Activated naive CD4-positive, alpha-beta T cell treated with anti-CD3 and anti-CD28 coated beads for 36 hours (primary cell): ENCODE measurements at places on chromosomes 1 and 21.

GRCh38 chr1:209207126-209207700 lies 376.3 kb upstream of the CAMK1G start:
- DNase-seq = no peak

DNA sequence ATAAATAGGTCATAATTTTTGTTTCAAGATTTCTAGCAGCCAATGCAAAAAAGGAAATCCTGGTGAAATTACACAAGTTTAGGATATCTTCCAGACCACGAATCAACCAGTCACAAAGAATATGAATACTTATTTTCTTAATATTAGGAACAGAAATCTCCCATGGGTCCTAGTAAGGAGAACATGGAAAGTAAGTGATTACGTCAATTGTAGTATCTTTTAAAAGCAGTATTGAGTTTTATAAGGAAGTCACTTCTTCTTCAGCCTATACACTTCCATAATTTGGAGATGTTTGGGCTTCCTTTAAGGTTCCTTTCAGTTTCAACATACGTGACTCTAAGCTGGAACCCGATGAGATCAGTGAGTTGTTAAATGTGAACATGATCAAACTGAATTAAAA lies 534.5 kb downstream of the USP25 start:
- DNase-seq = no peak

GRCh38 chr1:62800825-62801306 lies 16.9 kb downstream of the ATG4C start:
- DNase-seq = no peak

- no peak for DNase-seq
These were observed 121.3 kb upstream of the HOOK1 start for GRCh38 chr1:59693406-59693805.

GRCh38 chr1:76121850-76122249 lies 47.3 kb downstream of the ST6GALNAC3 start:
- no peak for DNase-seq

DNA sequence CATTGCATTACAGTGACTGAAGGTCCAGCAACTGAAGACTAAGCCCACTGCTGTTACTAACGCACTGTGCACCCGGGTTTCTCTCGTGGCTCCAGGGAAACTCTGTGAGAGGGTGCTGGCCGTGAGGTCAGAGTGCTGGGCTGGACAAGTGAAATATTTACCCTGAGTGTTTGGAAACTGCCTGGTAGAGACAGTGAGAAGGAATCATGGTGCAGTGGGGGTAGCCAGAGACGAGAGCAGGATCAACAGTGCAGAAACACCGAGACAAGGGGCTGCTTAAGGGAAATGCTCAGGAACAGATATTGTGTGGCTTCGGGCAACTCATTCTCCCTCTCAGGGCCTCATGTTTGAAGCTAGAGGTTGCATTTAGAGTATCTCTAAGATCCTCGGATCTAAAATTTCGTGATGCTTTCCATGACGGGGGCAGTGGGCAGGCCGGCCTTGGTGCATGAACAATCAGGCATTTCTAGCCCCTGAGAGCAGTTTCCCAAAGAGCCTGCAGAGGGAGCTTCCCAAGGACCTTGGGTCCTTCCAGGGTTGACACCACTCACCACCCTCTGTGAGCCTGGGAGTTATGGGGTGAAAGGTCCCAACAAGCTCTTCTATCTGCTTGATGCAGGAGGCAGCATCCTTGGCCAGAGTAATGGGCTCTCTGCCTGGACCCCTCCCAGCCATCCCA lies 9.7 kb downstream of the CD2 start:
- peak; percentile 68 for DNase-seq

DNA sequence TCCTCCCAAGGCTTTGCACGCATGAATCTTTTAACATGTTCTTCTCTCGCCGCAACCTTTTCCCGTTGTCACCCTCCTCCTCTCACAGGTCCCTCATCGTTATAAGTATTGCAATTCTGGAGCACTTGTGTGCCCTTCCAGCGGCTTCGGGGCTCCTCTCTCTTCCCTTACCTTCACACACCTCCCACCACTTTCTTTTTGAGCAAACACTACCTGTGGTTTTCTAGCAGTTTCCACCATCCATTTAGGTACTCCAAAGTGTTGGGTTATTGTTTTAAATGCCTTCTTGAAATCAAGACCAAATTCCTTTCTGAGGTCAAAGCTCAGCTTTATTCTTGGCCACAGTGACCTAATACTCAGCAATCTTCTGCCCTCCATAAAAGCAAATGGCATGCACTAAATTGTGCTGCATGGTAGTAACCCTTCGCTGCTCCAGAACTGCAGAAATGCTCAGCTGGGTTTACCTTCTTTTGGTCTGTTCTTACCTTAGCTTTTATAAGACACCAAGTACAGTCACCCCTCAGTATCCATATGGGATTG lies 472.4 kb downstream of the SETD4 start:
- DNase-seq = no peak

GRCh38 chr1:28322194-28322593 lies 6.6 kb upstream of the MED18 start:
- DNase-seq = no peak

DNA sequence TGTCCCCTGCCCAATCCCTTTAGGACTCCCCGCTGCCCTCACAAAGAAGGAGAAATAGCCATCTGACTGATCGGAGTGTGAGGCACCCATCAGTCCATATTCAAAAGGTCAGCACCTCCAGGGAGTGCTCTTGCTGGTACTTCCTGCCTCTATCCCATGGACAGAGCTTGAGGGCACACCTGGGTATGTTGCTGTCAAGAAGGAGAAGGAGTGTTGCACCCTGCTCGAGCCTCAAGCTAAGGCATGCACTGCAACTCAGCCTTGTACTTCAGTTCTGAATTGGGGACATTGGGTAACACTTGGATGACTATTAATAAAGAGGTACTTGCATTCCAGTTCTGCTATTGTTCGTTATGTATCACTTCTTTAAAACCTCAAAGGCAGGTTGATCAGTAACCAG lies 190.3 kb upstream of the ZC3H12A start:
- DNase-seq = no peak

DNA sequence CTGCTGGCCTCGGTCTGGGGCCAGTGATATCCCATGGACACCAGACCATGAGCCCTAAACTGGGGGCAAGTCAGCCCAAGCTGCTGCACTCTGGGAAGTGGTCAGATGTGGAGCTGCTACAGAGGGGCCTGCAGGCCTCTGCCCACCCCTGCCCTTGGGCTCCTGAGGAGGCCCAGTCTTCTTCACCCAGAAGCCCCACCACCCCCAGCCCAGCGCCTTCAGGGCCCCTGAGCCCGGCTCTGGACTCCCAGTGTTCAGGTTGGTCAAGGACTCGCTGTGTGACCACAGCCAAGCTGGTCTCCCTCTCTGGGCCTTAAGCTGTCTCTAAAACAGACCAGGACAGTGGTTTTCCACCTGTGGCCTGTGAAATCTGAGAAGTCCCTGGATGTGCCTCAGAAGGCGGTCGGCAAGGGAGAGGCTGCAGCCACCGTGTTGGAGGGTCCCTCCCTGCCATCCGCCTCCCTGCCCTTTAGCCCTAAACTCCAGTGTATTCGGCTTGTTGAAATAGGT lies 79.7 kb upstream of the TMEM51 start:
- no peak for DNase-seq

GRCh38 chr21:28953247-28953646 lies 39.4 kb downstream of the LTN1 start:
- no peak for DNase-seq

DNA sequence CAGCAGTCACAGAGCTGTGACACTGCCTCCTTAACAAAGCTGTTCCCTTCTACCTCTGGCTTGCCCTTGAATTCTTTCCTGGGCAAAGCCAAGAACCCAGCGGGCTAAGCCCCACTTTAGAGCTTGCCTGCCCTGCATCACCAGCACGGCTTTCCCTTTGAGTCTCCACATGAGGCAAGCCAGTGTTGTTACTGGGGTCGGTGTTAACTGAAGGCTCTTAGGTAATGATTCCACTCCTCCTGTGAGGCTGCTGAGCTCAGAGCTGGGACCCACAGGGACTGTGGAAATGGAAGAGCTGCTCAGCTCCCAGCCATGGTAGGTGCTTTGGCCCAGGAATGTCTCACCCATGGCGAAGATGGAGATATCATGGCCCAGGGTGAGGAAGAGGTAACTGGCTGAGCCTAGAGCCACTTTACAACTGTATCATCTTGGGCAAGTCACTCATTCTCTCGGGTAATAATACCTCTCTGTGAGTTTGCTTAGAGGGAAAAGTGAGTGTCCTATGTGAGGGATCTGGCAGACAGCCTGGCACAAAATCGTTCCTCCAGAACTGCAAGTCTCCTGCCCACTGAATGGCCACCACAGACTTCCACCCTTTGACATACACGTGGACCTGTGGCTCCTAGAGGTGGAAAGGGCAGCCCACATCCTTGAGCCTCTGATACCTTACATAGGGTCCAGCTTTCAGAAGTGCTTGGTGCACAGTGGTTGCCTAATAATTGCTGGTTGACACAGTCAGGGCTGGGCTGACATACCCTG lies 654.1 kb downstream of the PTPRU start:
- DNase-seq = no peak

GRCh38 chr1:68745011-68745410 lies 248.1 kb upstream of the DEPDC1 start:
- DNase-seq = no peak
